Stimulated activated CD4-positive, alpha-beta T cell treated with anti-CD3 and anti-CD28 coated beads, Interleukin-1b, Interleukin-23, amount 100 ng/mL, for 1 hour (primary cell): ENCODE measurements at places on chromosomes 13 and 19.

GRCh38 chr19:4115050-4115817 lies 8.7 kb downstream of the MAP2K2 start:
- DNase-seq = no peak

DNA sequence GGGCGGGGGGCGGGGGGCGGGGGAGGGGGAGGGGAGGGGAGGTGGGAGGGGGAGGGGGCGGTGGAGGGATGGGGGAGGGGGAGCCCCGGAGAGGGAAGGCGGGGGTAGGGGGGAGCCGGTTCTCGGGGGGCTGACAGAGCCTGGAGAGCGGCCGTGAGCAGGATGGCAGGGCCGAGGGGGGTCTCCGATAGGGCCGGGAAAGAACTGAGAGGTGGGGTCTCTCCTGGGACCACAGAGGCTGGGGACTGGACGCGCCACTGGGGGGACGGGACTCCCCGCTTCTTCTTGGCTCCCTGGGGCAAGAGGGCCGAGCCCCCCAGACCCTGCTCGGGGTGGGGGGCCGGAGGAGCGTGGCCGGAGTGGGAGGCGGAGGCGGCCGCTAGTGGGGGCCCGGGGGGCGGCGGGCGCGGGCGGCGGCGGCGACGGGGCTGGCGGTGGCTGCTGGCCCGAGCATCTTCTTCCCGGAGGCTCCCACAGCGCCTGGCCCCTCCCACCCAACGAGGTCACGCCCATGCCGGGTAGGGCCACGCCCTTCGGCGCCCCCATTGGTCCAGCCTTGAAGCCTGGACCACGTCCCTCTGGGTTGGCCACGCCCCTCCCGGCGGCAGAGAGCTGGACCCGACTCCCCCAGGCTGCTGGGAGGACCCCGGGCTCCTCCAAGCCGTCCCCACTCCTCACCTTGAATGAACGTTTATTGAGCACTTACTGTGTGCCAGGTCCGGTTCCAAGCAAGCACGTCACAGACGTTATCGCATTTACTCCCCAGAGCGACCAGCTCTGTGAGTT lies at the start of gene NOVA2:
Gene NOVA2 (minus strand): TSS at position 313 of the 786 bp plus-strand sequence. CDS start 514 bp downstream, outside the sequence.
- no peak for DNase-seq

DNA sequence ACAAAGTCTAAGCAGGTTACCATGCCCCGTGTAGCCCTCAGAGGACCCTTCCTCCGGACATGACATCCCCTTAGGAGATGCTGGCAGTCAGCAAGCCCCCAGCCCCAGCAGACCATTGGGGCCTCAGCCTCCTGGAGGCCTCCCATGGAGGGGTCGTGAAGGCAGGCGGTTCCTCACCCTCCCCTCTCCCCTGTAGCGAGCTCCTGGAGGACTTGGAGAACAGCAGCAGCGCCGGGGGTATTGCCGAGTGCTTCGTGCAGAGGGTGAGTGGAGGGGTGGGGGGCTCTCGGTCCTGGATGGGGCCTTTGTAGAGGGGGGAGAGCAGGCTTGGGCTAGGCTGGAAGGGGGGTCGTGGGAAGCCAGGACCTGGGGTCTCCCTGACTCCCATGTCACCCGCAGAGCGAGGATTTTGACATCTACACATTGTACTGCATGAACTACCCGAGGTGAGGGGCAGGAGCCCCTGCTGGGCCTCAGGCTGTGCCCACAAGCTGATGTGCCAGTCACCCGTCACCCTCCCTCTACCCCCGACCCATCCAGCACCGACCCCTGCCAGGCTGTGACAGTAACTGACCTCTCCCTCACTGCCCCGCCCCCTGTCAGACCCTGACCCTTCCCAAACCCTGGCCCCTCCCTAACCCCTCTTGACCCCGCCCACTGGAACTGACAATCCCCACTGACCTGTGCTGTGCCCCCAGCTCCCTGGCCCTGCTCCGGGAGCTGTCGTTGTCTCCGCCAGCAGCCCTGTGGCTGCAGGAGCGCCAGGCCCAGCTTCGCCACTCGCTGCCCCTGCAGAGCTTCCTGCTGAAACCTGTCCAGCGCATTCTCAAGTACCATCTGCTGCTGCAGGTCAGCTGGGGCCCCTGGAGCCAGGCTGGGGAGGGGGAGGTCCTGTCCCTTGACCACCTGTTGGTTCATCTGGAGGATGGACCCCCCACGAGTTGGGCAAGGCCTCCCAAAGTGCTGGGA lies 4.0 kb downstream of the PLEKHG2 start:
- no peak for DNase-seq

DNA sequence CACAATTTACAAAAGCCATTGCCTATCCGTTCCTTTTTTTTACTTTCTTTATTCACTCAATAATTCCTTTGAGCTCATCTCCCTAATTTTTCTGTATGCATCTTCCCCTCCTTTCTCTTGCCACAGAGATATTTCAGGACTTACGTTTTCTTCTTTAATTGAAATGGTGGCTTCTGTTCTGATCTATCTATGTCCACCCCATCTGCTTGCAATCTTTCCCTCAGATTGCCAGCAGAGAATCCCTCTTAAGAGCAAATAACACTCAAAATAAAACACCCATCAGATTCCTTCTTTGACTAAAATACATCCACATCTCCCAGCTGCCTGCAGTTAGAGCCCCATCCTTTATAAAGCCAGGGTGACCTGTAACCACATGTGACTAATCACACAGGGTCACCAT lies 478.6 kb downstream of the EFNB2 start:
- DNase-seq = no peak

DNA sequence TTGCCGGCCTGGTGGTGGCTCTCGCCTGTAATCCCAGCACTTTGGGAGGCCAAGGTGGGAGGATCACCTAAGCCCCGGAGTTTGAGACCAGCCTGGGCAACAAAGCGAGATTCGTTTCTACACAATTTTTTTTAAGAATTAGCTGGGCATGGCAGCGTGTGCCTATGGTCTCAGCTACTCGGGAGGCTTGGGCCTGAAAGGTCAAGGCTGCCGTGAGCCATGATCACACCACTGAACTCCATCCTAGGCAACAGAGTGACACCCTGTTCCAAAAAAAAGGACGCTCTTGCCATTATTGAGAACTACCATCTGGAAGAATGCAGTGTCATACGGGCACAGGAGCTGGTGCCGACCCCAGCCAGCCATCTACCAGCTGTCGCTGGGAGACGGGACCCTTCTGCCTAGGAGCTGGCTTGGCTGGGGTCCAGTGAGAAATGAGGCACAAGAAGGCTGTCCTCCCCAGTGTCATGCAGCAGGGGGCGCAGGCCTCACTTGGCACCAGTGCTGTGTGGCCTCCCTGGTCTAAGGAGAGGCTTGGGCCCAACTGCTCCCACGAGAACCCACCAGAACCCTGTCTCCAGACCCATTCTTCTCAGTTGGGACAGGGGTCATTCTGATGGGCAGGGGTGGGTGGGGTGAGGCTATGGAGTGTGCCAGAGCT lies 12.2 kb upstream of the RELB start:
- peak; percentile 3 for DNase-seq

GRCh38 chr13:29457299-29457698 lies 138.2 kb downstream of the SLC7A1 start:
- DNase-seq = no peak

- DNase-seq = no peak
Measured at GRCh38 chr13:105466376-105466775, 1069.1 kb downstream of the EFNB2 start.

DNA sequence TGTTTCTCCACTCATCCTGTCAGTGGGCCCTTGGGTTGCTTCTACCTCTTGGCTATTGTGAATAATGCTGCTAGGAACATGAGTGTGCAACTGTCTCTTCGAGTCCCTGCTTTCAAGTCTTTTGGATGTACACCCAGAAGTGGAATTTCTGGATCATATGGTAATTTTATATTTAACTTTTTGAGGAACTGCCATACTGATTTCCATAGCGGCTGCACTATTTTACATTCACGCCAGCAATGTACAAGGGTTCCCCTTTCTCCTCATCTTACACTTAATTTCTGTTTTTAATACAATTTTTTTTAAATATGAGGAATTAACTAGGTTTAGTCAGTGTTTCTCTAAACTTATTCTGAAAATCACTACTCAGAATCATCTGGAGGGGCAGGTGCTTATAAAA lies 24.2 kb upstream of the SLC46A3 start:
- DNase-seq = no peak

DNA sequence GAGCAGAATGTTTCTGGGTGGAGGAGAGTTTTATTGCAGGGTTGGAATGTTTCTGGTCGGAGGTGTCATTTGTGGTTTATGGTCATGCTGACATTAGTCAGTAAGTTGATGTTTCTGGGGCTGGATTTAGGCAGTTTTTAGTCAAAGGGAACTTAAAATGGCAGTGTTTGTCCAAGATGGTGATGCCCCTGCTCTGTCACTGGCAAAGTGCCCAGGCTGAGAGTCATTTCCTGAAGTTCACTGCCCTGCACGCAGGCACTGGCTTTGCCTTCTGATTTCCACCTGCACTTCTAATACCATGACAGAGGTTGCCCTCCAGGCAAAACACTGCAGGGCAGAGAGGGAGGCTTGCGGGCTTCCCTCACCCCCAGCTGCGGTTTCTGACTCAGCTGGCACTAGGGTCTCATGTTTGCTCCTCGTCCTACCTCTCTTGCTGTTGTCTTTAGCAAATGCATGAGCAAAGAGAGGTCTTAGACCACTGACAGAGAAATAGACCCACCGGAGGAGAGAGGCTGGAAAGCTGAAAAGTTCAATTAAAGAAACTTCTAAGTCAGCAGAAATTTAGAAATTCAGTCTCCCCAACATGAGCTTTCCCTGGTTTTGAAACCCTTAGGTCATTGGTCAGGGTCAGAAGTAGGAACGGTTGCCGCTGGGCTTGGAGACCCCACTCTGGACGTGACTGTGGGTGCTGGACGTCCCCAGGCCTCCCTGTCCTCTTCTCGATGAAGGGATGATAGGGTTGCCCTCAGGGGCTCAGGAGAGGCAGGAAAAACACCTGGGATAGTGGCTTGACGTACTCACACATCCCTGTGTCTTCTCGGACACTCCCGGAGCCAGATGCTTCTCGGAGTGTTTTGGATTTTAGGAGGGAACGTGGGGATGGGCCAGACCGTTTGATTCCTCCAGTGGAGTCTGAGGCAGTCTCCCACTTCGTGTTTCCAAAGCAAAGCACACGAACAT lies 26.3 kb downstream of the TMEM255B start:
- no peak for DNase-seq

DNA sequence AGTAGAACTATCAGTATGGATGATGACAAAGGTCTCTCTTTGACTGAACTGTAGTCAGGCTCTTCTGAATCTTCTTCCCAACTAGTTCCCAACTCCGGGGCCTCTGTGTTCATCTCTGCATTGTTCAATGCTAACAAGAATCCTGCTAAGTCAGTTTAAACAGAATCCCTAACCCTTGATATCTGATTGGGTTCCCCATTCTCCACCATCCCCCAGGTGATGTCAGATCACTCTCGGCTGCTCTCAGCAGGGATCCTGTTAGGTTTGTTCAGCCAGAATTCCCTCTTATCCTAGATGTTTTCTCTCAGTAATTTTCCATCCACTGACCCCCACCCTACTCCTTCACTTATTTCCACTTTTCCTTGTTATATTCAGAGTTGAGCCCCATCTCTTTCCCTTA lies 223.6 kb downstream of the RGCC start:
- no peak for DNase-seq

- DNase-seq = no peak
Measured at GRCh38 chr13:35781036-35782000, 304.8 kb upstream of the MAB21L1 start.

- no peak for DNase-seq
Measured at GRCh38 chr19:53131727-53132126, 983 bp downstream of the ZNF415 start.

DNA sequence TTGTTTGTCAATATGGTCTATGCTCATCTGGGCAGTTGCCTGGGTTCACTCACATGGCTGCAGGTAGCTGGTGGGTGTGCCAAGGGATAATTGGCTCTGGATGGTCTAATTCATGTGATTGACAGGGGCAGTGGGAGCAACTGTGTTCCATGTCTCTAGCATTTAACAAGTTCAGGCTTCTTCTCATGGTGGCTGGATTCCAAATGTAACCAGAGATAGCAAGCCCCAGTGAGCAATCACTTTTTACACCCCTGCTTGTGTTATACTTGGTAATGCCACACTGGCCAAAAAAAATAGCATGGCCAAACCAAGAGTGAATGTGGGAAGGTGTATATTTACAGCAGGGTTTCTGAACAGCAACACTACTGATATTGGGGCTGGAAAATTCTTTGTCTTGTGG lies 89.6 kb upstream of the TNFSF11 start:
- DNase-seq = no peak

- no peak for DNase-seq
Measured at GRCh38 chr13:113982296-113982661, 8.4 kb upstream of the C13orf46 start.

- DNase-seq = no peak
Measured at GRCh38 chr13:111790621-111791020, 276.3 kb upstream of the SOX1 start.

DNA sequence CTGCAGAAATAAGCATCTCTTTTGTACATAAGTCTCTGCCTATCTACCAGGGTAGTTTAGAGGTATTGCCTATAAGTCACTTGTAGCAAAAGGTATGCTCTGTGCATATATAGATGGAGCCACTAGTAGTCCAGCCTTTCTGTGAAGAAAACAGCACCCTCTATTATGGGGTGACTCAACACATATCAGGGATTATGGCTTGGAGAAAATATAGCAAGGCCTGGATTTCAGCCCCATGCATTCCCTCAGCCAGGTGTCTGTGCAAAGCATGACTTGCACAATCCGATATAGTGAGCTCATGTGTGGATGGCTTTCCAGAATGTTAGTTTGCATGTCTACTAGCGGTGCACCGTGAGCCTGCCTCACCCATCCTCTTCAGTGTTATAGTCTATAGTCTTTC lies 13.4 kb upstream of the NALCN start:
- DNase-seq = no peak

GRCh38 chr19:46803555-46803954 lies 15.2 kb upstream of the SLC1A5 start:
- DNase-seq = no peak

- no peak for DNase-seq
Measured at GRCh38 chr13:93004919-93005318, 221.7 kb upstream of the GPC6 start.

DNA sequence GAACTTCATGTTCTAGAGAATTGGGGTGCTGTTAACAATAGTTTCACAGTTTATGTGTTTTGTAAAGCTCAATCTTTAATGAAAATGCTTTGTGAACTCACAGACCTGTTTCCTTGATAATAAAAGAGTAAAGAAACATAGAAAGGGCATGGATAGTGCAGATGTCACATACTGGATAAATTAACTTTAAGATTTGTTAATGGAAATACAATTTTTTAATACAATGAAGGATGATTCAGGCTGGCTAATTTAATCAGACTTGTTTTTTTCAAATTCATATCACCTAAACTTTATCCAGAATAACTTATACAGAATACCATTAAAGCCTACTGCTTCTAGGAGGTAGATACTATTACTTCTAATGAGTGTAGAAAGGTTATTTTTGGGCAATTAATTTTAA lies 1033.5 kb upstream of the SLC10A2 start:
- DNase-seq = no peak

DNA sequence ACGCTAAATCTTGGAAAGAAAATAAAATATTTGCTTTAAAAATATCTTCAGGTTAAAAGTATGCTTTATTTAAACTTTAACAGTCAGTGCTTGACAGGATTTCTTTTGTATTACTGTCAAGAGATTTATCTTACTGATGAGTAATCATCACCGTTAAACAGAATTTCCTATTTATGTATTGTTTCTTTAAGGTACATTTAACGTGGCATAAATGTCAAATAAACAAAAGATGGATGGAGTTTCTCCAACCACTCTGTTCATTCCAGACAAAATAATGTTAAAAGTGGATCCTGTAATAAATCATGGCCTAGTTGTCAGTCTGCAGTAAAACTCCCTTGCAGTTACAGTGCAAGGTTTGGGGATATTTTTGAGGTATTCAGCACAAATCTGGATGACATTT lies 298.3 kb downstream of the DIAPH3 start:
- DNase-seq = no peak

GRCh38 chr13:21970172-21970571 lies 299.3 kb downstream of the FGF9 start:
- no peak for DNase-seq
